Lower leg skin (tissue), 4 donors: ENCODE measurements at places on chromosomes 4 and X.

- no peak for DNase-seq
Measured at GRCh38 chr4:135201081-135201480, 999.5 kb upstream of the PABPC4L start.

- no peak for DNase-seq
Measured at GRCh38 chr4:172900900-172901299, 267.7 kb upstream of the GALNT7 start.

DNA sequence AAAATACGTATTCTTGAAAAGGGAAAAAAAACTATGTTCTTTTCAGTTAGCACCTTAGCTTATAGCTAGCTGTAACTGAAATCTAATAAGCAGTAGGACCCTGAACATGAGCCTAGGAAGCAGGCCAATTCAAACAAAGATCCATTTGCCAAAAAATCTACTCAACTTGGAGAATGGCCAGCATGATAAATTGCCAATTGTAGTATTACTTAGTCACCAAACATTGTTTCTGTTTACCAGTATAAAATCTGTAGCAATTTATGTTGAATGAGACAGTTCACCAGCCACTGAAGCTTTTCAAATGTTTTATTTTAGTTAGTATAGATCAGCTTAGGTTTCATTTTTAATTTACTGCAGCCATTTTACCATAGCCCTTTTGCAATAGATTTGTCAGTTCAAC, 323.6 kb upstream of the DIPK2B start:
- DNase-seq = no peak

DNA sequence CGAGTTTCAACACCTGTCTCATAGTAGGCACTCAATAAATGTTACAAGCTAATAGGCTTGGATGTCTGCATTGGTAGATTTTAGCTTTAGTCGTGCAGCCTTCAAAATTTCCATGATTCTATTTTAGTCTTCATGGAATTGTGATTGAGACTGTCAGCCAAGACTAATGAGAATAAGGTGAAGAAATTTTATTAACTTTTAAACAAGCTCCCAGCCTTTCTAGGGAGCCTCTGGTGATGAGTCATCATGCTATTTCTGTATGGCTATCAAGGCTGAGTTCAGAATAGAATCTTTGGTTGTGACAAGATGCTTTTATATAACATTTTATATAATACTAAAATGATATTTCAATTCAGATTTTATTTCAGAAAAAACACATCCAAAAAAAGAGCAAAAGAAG, 685.8 kb downstream of the GABRG1 start:
- no peak for DNase-seq

GRCh38 chr4:97953171-97953941, 189.9 kb downstream of the STPG2 start:
- DNase-seq = no peak

DNA sequence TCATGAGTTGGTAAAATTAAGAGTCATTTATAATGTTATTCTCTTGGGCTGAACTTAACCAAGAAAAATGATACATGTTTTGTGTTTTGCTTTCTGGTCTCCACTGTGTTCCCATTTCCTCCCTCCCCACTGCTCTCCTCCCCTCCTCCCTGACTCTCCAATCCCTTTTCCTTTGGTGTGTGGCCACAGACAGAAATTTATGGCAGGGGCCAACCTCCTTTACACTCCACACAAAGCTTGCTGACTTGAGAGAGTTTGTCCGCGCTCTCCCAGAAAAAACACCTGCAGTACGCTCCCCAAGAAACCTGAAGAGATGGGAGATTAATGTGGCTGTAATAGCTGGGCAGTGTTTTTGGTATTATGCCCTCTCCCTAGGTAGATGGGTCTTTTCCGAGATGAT, 88.9 kb downstream of the ALPK1 start:
- DNase-seq = no peak

DNA sequence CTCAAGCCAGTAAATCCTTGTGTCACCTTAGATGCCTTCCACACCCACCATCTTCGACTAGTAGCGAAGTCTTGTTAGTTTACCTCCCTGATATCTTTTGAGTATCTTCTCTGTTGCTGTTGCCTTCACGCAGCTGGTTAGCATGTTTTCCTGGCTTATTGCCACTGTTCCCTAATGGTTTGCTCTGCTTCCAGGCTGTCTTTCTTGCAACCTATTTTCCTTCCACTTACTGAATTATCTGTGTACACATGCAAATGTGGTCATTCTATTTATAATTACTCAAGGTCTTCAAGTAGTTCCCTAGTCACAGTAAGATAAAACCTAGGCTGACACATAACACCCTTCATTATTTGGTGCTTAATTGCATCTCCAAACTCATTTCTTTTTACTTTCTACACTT, 89.5 kb downstream of the UGT8 start:
- no peak for DNase-seq

DNA sequence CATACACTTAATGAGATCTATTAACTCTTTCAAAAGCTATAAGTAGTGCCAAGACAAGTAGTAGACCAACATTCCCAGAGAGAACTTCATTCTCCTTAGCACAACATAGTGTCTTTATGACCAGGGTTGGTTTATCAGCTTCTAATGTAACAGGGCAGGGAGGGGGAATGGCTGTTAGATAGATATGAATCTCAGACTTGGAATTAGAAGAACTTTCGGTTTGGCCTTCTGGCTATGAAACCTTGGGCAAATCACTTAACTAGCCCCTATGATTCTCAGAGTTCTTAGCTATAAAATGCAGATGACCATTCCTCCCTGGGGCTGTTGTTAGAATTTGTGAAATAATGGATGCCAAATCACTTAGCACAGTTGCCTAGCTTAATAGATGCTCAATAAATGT, 132.2 kb downstream of the SLC10A7 start:
- no peak for DNase-seq

- no peak for DNase-seq
Measured at GRCh38 chrX:107630031-107630689, 1.9 kb downstream of the PRPS1 start.

DNA sequence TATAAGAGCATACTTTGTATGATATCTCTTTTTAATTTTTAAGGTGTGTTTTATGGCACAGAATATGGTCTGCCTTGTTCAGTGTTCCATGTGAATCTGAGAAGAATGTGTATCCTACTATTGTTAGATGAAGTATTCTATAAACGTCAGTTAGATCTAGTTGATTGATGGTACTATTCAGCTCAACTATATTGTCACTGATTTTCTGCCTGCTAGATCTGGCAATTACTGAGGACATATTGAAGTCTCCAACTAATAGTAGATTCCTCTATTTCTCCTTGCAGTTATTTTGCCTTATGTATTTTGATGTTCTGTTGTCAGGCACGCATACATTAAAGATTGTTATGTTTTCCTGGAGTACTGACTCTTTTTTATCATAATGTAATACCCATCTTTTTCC, 39.8 kb downstream of the AWAT2 start:
- DNase-seq = no peak

- peak; percentile 59 for DNase-seq
Measured at GRCh38 chrX:46561824-46562657, 11.5 kb upstream of the CHST7 start.

DNA sequence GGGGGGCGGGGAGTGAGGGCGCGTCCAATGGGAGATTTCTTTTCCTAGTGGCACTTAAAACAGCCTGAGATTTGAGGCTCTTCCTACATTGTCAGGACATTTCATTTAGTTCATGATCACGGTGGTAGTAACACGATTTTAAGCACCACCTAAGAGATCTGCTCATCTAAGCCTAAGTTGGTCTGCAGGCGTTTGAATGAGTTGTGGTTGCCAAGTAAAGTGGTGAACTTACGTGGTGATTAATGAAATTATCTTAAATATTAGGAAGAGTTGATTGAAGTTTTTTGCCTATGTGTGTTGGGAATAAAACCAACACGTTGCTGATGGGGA, 1.1 kb downstream of the HTT start:
- no peak for DNase-seq

- DNase-seq = no peak
Measured at GRCh38 chr4:104549736-104550135, 55.0 kb upstream of the CXXC4 start.
